Ureter (tissue), 1 donor: ENCODE measurements at places on chromosomes 1 and 21. TPM values are rescaled to one million over a fixed set of nuclear protein-coding genes. Genes with fewer than 3 reads are reported as not detected.

- DNase-seq: peak; percentile 82
These were observed 39.6 kb upstream of the LBR start for GRCh38 chr1:225467193-225468020.

GRCh38 chr1:24551290-24551959, 4.5 kb upstream of the NCMAP start:
- no peak for DNase-seq

DNA sequence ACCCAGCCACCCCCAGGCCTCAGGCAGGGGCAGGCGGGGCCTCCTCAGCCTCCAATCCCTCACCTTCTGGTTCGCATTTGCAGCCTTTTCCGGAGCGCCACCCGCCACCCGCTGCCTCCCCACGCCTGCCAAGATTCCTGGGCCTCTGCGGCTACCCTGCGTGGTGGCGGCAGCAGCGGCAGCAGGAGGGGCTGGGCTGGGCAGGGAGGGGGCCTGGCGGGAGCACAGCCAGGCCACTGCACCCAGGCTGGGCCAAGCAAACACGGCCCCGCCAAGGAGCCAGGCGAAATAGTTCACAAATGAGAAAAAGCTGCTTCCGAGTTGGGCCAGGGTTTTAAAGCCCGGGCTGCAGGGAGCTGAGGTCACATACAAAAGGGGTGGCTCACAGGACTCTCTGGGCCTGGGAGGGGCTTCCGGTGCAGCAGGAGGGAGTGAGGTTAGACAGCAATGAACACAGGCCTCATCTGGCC, 9.8 kb downstream of the COL8A2 start:
- peak; percentile 64 for DNase-seq

GRCh38 chr1:107740579-107740978, 224.4 kb downstream of the VAV3 start:
- no peak for DNase-seq

DNA sequence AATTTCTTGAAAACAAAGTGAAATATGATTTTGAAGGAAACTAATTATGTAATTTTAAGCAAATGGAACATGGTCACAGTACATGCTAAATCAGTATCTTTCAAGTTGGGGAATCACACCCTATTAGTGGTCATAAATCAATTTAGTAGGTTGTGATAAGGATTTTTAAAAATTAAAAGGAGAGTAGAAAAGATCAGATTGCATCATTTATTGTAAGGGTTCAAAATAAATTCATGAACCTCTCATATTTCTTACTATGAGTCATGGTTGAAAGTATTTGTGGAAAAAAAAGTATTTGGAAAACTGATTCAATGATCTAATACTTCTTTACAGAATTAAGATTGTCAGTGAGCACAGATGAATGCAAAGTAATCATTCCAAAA, 14.6 kb downstream of the ADSS2 start:
- DNase-seq: no peak

- no peak for DNase-seq
These were observed 22.9 kb upstream of the NDC1 start for GRCh38 chr1:53860967-53861411.

DNA sequence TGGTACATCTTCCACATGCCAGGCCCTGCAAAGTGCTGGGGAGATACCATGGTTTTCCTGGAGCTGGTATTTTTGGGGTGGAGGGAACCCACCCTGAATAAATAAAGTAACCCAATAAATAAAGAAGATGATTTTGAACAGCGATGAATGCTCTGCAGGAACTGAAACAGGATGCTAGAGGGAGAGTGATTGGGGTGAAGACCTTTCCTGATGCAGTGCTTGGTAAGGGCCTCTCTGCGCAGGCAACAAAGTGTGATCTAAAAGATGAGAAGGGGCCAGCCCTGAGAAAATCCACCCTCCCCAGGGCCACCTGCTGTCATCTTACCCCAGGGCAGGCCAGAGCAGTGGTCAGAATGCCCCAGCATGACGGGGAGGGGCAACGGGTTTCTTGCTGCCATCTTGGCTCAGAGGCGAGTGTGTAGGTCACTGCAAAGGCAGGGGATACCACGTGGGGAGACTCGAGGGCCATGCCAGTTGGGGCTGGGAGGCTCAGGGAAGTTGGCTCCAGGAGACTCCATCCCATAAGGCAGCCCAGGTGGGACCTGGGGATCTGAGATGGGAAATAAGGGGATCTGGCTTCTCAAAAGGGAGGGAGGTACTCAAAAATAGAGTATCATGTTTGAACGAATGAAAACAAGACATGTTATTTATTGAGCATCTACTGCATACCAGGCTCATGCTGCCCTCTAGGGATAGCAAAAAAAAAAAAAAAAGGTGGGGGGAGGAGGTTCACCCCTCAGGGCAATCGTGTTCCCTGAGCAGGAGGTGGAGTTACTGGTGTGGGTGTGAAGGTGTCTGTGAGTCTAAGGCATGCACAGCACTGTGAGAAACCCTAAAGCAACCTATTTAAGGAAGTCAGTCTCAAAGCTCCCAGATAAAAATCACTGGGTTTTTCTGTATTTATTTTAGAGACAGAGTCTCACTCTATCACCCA, 2.8 kb downstream of the SRARP start:
- DNase-seq: no peak

GRHL3 gene
- total RNA-seq: 140 TPM

UBXN10 gene
- 3.6 TPM for total RNA-seq

PPIAL4G gene
- total RNA-seq: 0.34 TPM

GNG12 gene
- 68.4 TPM for total RNA-seq

TMPRSS15 gene
- not detected for total RNA-seq

ERVH48-1 gene
- not detected for total RNA-seq

LRRIQ3 gene
- 1.6 TPM for total RNA-seq
